ENCODE measurements at places on chromosomes 7 and 10.
A peak's percentile ranks its signal among the peaks of the same experiment; 100 is the strongest.

- peak; percentile 90 for DNase-seq
Measured at GRCh38 chr10:114632869-114633715, 25.0 kb downstream of the ABLIM1 start.

DNA sequence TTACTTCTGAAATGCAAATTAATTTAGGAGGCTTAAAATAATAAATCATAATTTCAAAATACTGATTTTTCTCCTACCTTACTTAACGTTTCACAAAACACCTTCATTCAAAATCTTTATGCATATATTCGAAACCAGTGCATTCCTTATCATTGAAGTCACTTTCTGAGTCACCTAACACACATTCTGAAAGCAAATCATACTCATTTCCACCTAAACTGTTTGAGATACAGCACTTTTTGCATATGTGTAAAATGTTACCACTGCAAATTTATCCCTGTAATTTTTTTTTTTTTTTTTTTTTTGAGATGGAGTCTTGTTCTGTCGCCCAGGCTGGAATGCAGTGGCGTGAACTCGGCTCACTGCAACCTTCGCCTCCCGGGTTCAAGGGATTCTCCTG lies 15.7 kb downstream of the PPP3CB start:
- peak; percentile 69 for DNase-seq

DNA sequence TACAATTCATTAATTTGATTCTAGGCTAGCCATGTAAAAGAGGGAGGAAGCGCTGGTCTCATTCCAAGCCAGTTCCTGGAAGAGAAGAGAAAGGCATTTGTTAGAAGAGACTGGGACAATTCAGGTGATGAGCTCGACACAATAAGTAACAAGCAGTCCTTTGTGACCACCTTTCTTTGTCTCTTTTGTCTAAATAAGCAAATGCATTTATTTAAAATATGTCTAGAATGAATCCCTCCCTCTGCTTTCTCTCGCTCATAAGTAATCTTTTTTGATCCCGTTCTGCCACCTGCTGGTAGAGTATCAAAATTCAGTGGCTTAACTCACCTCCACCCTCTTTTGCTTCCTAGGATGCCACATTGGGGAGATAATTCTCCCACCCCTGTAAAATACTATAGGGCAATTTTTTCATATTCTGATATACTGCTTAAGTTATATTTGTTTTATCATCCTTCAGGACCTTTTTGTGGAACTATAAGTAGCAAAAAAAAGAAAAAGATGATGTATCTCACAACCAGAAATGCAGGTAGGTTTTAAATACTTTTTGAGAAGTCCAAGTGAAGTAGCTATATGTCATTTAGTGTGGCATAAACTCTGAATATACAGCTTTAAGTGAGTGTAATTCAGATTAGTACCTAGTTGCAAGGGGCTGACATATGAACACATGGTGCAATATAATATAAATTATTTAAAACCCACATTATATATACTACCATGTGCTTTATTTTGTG lies 91.5 kb downstream of the GSDME start:
- peak; percentile 71 for DNase-seq

DNA sequence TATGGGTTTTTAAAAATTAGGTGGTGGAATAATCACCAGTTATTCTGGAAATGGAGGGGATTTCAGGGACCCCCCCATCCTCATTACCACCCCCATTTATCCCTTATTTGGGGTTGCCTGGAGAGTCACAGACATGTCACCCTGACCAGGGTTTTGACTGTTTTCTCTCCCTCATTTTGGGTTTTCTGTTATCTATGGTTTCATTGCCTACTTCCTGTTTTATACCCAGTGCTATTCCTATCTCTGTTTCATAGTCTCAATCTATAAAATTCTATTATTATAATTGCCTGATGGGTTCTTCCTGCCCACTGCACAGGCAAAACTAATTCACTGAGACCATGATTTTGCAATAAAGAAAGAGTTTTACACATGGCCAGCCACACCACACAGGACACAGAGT lies 15.9 kb upstream of the FAM221A start:
- DNase-seq = no peak

GRCh38 chr7:34365011-34365410 lies 293.0 kb upstream of the NPSR1 start:
- DNase-seq = no peak

DNA sequence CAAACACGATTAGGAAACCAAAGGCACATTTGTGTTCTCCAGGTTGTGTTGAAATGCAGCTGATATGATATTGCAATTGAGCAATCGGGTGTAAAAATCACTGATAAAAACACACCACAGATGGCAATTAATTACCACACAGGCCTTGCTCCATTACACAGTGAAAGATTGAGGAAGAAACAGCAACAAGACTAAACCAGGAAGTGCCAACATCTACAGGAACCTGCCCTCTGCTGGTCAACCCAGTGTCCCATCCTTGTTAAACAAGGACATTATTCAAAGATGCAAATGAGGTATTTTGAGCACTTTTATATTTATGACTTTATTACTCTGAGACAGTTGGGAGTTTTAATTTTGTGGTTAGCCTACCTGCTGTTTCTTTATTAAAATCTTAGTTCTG lies 765.6 kb upstream of the GHITM start:
- DNase-seq = peak; percentile 16

GRCh38 chr7:129499999-129500398 lies 2.3 kb upstream of the SMKR1 start:
- no peak for DNase-seq

DNA sequence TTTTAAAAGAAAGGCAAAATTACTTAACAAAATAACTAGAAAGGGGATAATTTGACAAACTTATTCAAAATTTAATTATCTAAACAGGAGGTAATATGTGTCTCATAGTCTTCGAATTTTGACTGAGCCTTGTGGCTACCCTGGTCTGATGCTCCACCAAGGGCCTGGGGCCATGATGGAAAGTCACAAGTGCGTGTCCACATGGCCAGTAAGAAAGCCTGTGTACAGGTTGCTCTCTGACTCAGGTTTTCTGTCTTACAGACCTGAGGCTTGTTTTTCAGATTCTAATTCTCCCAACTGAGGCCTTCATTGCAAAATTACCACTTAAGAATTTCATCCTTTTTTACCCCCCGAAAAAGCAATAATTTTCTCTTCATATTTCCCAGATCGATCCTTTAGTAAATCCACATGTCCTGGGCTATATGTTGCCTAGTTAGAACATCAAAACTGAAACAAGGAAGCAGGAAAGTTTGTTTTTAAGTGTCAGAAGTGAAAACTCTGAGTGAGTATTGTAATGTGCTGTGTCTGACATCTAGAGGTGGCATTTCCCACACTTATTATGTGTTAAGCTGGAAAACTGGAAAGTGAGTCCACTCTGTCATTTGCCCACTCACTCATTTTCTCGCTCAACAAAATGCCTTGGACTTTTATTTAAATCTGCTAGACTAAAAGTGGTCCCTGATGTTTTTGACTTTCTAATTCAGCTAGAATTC lies 10.0 kb downstream of the CYP3A43 start:
- no peak for DNase-seq

DNA sequence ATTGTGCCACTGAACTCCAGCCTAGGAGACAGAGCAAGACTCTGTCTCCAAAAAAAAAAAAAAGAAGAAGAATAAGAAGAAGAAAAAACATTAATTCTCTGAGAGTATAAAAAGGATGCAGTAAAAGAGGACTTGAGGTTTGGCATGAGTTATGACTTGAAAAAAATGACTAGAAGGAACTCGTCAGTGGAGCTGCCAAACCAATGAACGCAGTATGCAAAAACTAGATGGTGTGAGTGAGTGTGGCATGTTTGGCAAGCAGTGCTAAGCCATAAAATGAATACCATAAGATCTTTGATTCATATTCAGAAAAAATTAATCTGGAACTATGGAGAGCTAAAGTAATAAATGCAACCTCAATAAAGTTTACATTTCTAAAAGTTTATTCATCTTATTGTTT lies 68.6 kb upstream of the MEOX2 start:
- no peak for DNase-seq

GRCh38 chr7:94620703-94621118 lies 35.2 kb downstream of the SGCE start:
- DNase-seq = peak; percentile 94

DNA sequence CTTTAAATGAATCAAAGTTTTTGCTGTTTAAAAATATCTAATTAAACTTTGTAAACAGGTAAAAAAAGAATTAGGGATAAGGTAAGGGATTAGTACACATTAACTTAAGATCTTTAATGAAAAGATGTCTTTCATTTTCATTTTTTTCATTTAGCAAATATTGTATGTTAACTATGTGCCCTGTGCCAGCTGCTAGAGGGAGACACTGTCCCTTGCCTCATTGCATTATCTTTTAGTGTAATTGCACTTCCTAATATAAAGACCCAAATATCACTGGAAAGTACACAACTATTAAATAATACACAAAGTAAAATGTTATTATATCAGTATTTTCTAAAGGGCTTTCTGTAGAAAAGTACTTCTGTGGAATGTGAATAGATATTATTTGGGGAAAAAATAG lies 102.7 kb downstream of the GPR37 start:
- no peak for DNase-seq

DNA sequence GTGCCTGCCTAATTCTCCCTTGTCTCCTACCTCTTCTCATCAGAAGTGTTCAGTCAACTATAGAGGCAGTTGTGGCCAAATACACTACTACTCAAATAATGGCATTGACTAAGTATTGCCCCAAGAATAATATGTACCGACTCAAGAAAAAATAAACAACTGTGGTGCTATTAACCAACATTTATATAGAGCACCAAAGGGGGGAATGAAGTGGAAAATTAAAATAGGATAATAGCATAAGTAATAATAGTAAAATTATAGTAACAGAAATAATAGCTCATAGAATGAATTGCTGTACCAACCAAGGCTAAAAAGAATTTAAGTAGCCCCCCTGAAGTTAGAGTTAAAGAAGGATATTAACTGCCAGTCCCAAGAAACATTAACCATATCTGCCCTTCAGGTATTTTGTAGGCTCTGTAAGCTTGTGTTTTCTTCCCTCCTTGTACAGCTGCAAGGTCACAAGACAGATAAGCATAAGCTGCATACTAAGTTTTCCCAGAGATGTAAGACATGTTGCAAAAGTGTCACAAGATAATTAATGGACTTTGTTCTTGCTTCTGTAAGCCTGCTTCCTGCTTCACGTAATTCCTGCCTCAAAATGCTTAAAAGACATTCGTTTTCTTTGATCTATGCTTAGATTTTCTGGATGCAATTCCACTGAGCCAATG lies 10.9 kb upstream of the CYREN start:
- DNase-seq = no peak

GRCh38 chr7:150479023-150479716 lies 28.7 kb downstream of the GIMAP8 start:
- no peak for DNase-seq

- peak; percentile 92 for DNase-seq
Measured at GRCh38 chr10:6114805-6115341, 26.0 kb downstream of the RBM17 start.

DNA sequence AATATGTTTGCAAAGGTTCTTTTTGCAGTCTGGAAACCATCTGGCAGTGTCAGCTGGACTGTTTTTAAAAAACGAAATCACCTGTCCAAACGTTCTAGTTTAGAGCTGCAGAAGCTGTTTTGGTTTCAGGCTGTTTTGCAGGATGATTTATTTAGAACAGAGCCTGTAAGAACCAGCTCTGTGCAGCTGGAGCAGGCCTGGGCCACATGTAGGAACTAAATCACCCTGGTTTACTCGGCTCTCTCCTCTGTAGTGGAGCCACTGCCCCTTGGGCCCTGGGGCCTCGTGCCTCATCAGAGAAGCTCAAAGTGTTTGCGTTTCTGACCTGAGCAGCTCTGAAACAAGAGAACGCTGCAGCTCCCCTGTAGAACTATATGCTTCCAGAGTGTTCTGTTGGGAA lies 142.5 kb downstream of the ACTR3B start:
- no peak for DNase-seq

DNA sequence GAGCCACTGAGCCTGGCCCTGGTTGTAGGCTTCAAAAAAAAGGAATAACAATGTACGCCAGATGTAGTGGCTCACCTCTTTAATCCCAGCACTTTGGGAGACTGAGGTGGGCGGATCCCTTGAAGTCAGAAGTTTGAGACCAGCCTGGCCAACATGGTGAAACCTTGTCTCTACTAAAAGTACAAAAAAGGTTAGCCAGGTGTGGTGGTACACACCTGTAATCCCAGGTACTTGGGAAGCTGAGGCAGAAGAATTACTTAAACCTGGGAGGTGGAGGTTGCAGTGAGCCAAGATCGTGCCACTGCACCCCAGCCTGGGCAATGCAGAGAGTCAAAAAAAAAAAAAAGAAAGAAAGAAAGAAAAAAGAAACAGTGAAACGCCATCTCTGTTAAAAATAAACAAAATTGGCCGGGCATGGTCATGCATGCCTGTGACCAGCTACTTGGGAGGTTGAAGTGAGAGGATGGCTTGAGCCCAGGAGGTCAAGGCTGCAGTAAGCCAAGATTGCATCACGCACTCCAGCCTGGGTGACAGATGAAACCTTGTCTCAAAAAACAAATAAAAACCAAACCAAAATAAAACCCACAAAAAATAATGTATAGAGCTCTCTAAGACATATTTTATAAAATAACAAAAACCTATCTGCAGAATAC lies 4.7 kb upstream of the KLHDC10 start:
- no peak for DNase-seq

GRCh38 chr7:158549616-158550393 lies 37.8 kb downstream of the PTPRN2 start:
- DNase-seq = no peak

DNA sequence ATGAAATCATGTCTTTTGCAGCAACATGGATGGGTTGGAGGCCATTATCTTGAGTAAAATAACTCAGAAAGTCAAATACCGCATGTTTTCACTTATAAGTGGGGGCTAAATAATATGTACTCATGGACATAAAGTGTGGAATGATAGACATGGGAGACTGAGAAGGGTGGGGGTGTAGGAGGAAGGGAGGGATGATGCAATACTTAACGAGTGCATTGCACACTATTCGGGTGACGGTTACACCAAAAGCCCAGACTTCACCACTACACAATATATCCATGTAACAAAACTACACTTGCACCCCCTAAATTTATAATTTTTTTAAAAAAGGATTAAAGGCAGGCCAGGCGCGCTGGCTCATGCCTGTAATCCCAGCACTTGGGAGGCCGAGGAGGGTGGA lies 13.6 kb downstream of the LGI1 start:
- no peak for DNase-seq

- DNase-seq = peak; percentile 81
Measured at GRCh38 chr7:117873310-117874190, at the start of gene CTTNBP2. CTTNBP2 (minus strand) TSS chr7:117873441; CDS start chr7:117873415, 26 bp downstream.

GRCh38 chr10:110916554-110917346 lies 2.2 kb downstream of the BBIP1 start:
- DNase-seq = peak; percentile 77

DNA sequence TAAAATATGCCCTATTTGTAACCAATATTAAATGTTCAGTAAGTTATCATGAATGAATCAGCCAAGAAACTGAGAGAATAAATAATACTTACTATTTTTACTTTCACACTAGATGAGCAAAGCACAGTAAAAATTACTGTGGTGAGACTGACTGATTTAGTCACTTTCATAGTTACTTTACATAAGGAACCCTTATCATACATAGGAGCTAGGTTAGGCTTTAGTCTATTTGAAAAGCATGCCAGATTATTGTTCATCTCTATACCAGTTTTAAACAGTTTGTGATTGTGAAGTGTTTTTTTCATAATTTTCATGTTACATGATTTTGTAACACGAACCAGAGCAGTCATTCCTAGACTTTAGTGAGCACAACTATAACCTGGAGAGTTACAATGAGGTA lies 80.7 kb upstream of the MAGI2 start:
- no peak for DNase-seq

Measured in astrocyte of the hippocampus (primary cell).